Mesothelial cell of epicardium (in vitro differentiated cells): ENCODE measurements at places on chromosomes 3 and 15. TPM values are rescaled to one million over a fixed set of nuclear protein-coding genes. Genes with fewer than 3 reads are reported as not detected.

DNA sequence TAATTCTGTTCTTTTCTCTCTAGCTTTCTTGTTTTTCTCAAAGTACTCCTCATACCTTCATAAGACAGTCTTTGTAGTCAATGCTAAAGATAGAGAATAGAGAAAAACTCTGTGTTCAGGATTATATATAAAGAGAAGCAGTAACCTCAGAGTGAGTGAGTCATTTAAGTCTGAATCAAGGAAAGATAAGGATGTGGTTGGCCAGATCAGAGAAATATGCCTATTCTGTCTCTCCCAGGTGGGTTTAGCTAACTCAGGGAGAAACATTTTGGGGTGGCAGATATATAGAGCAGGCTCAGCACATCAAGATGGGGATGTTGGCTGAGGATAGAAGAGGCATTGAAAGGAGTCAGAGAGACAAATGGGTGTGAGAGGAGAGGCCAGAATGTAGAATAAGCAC lies 31.4 kb downstream of the GTF2E1 start:
- DNase-seq: no peak

DNA sequence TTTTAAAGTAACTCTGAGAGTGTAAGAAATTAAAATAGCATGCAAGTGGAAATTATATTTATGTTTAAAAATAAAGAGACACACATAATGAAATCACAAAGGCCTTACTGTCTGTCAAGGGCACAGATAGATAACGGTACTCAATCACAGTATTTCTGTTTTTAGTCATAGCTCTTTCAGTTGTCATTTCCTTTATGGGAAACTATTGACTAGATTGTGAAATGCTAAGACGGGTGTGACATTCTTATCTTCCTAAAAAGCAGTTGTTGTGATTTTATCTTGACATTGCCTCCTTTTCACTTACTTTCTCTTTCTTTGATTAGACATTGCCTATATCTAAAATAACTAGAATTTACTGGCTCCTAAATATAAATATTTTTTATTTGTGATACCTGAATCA lies 100.1 kb upstream of the PLSCR5 start:
- no peak for DNase-seq

DNA sequence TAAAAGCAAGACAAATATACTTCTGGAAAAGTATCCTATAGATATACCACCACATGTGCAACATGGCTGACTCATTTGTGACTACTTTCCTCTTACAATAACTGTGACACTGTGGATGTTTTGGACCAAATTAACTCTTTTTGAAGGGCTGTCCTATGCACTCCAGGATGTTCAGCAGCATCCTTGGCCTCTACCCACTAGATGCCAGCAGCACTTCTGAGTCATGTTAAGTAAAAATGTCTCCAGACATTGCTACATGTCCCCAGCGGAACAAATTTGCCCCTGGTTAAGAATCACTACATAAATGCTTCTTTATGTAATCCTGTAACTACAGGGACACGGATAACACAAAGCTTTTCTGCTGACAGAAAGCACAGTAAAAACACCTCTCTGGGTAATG lies 32.0 kb downstream of the RUVBL1 start:
- no peak for DNase-seq

DNA sequence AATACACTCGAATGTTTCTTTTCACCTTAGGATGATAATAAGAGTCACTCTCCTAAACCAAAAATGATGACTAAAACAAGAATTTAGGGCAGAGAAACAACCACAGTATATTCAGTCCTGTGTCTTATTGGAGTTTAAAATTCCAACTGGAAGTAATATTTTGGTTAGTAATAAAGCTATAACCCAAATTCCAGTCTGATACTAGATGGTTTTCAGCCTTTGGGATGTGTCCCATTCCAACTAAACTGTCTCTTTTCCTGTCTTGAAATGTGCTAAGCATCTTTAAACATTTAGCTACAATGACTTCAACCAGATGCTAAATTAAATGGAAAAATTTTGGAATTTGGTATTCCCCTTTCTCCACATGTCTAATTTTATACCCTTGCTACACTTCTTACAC lies 510.0 kb downstream of the ROBO1 start:
- DNase-seq: no peak

DNA sequence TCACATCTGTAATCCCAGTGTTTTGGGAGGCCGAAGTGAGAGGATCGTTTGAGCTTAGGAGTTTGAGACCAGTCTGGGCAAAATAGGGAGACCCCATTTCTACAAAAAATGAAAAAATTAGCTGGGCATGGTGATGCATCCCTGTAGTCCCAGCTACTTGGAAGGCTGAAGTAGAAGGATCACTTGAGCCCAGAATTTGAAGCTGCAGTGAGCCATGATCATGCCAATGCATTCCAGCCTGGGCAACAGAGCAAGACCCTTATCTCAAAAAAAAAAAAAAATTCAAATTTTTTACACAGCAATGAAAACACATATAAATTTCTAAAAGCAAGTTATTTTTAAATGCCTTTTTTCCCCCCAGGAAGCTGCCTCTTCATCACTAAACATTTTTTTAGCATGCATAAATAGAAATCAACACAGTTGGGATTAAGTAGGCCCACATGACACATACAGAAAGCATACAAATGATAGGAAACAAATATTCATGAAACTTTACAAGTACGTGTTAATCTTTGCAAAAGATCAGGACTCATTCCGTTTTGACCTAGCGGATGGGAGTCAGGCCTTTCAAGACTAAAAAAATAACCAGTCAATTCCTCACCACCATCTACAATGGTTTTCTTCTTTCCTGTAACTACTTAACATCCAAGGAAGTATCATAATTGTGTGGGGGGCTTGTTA lies 45.6 kb upstream of the IGDCC4 start:
- DNase-seq: no peak

The CATSPER2 gene
- total RNA-seq: 6.6 to 11.2 TPM (median 7.8 TPM) in 3 replicates

The PLCB2 gene
- total RNA-seq: 9.8 to 11.5 TPM (median 10.7 TPM) in 3 replicates

GRCh38 chr3:17828388-17828787 lies 86.0 kb upstream of the TBC1D5 start:
- DNase-seq: no peak

DNA sequence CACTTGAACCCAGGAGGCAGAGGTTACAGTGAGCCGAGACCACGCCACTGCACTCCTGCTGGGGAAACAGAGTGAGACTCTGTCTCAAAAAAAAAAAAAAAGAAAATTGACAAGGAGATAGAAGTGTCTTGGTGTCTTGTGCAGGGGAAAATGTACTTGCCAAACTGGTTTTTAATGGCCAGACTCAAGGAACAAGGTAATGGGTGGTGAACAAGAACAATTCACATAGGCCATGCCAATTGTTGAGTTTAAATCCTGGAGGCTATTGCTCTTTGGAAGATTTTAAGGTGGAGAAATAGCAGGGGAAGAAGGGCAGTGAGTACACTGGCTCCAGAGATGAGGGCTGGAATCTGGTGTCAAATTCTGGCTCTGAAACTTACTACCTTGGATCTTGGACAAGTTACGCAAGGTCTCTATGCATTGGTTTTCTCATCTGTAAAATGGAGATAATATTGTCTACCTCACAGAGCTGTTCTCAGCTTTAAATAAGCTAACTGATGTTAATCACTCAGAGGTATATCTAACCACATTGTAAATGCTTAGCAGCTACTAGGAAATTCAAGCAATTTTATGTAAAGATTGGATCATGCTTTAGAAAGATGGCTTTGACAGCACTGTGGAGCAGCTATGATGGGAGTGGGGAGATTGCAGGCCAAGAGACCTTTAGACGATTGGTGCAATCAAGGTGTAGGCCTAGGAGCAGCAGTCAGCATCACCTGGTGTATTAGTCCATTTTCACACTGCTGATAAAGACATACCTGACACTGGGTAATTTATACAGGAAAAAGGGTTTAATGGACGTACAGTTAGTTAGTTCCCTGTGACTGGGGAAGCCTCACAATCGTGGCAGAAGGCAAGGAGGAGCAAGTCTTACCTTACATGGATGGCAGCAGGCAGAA lies 78.3 kb downstream of the B3GALNT1 start:
- DNase-seq: no peak

GRCh38 chr15:91927585-91927984 lies 74.1 kb downstream of the SLCO3A1 start:
- DNase-seq: no peak

GRCh38 chr3:97950360-97950759 lies 21.9 kb downstream of the RIOX2 start:
- DNase-seq: no peak

The STAB1 gene
- 0.29 to 0.71 TPM (median 0.66 TPM) in 3 replicates for total RNA-seq

- DNase-seq: no peak
Observed at GRCh38 chr3:175732017-175732416, 872.9 kb downstream of the NAALADL2 start.

The CADM2 gene
- 2.6 to 3.3 TPM (median 3.1 TPM) in 3 replicates for total RNA-seq

DNA sequence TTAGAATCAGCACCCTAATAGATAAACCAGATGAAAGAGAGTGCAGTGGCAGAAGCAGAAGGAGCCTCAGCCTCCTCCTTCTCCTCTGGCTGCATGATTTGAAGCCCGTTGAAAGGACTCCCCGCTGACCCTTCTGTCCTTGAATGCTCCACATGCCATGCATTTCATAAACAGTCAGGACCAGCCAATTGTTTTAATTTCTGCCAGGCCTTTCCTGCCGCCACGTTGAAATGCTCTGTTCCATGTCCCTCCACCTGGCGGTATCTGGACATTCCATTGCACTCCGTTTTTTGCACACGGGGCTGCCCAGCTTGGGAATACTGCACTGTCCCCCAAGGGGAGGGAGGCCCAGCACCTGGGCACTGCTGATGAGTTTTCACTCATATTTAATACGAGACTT lies 35.2 kb upstream of the GLCE start:
- DNase-seq: no peak

The DUOX1 gene
- total RNA-seq: 6.8 to 7.9 TPM (median 7.2 TPM) in 3 replicates

DNA sequence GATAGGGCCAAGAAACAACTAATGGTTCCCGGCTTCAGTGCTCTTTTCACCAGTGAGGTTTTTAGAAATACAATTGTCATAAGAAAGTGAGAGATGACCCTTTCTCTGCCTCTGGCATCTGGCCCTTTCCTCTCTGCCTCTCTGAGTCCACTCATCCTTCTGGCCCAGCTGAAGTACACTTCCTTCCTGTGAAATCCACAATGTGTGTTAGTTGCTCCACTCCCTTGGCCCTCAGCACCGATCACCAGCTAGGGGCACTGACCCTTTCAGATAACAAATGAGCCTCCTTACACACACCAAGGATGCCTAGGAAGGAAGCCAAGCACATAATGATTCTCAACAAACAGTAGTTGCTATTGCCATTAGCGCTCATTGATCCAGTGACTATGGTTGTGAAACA lies 2.9 kb upstream of the CAV3 start:
- no peak for DNase-seq

DNA sequence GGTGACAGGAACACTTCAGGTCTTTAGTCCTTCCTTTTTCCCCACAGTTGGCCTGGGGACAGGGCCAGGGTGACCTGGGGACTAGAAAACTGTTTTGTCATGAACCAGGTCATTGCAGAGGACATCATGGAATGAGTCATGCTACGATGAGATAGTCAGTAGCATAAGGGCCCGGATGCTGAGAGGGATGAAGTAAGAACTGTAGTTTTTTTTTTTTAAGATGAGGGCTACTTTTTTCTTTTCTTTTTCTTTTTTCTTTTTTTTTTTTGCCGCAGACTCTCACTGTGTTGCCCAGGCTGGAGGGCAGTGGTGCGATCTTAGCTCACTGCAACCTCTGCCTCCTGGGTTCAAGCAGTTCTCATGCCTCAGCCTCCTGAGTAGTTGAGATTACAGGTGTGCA lies 8.0 kb downstream of the MAP2K5 start:
- no peak for DNase-seq

GRCh38 chr15:65334586-65335231 lies 30.2 kb downstream of the RNU5B-1 start:
- no peak for DNase-seq

- no peak for DNase-seq
Observed at GRCh38 chr15:62512904-62513303, 347.8 kb upstream of the C2CD4B start.

The CCDC80 gene
- total RNA-seq: 126 to 134 TPM (median 133 TPM) in 3 replicates

The KNG1 gene
- not detected in 3 replicates for total RNA-seq

GRCh38 chr15:58957101-58957973 lies 23.9 kb upstream of the SLTM start:
- no peak for DNase-seq

The TRIM42 gene
- total RNA-seq: not detected in 3 replicates

- no peak for DNase-seq
Observed at GRCh38 chr15:64934023-64934422, 22.3 kb downstream of the ANKDD1A start.

DNA sequence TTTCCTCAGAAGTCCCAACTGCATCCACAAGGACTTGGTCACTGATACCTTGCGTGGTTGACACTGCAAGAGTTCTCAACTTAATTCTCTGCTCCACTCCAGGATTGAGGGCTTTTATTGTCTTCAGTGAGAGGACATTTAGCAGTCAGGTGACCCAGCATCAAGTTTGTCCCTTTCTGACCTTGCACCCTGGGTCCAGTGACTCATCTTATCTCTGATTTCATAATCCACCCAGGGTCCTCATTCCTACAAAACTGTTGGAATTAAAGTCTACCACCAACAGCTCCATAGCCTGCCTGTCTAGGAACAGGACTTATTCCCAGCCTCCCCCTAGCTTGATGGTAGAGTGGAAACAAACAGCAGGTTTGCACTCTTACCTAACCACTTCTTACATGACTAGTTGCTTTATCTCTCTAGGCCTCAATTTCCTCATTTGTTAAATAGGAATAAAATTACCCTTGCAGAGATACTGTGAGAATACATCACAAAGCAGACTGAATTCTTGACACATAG lies 151.3 kb upstream of the LPP start:
- DNase-seq: no peak

GRCh38 chr3:15385901-15386653 lies 41.3 kb downstream of the METTL6 start:
- DNase-seq: no peak

- no peak for DNase-seq
Observed at GRCh38 chr15:36617529-36618196, 38.2 kb downstream of the CDIN1 start.

DNA sequence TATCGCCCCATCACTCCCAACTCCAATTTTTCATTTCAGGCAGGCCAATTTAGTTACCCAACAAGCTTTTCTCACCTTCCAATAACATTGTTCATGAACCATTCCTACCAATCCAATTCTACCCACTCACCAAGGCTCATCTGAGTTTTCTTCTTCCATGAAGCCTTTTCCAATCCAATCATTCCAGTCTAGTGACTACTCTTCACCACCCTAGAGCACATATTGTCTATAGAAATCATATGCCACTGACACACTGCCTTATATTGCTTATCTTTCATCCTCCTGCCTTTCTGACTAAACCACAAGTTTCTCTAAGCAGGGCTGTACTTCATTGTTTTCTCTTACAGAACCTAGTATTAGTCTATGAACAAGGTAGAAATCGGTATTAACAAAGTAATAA lies 11.4 kb downstream of the CCDC14 start:
- DNase-seq: no peak

The SST gene
- 5.6 to 10.8 TPM (median 7.3 TPM) in 3 replicates for total RNA-seq

DNA sequence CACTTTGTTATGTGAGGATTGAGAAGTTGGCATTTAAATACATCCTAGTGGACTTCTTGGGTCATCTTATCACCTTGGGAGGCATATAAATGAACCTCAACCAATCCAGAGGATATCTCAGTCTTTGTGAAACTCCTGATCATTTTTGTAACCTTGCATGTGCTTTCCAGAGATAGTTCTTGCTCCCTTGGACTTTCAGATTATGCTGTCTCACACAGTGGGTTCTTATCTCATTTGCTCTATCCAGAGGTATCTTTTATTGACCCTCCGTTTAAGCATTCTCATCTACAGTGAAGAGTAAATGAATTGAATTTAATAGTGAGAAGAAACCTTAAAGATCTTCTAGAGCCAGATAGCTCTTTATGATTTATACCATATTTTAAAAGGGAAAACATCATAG lies 10.4 kb downstream of the ARMC8 start:
- no peak for DNase-seq
